Inflammatory macrophage treated with lipopolysaccharide for 1 hour (primary cell): ENCODE measurements at places on chromosomes 16 and 17.

DNA sequence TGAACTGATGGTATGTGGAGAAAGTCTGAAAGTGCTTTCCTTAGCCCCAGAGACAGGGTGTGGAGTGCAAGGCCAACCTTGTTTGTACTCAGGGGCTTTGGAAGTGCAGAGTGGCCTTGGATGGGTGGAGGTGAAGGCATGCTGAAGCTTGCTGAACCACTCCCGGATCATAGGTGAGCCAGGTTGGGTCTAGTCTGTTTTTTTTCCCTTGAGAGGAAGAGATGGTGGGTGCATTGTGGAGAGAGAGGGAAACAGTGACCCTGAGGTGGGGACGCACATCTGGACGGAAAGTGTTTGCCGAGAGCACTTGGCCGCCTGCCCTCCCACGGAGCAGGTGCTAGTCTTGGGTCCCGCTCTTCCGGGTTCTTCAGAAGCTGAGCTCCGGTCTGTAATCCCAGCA, 12.5 kb downstream of the ABAT start:
- DNase-seq: no peak

- DNase-seq: no peak
These were observed 15.9 kb upstream of the ADGRG1 start for GRCh38 chr16:57612494-57612893.

- DNase-seq: no peak
These were observed 44.8 kb upstream of the FBXO47 start for GRCh38 chr17:39011907-39012468.

DNA sequence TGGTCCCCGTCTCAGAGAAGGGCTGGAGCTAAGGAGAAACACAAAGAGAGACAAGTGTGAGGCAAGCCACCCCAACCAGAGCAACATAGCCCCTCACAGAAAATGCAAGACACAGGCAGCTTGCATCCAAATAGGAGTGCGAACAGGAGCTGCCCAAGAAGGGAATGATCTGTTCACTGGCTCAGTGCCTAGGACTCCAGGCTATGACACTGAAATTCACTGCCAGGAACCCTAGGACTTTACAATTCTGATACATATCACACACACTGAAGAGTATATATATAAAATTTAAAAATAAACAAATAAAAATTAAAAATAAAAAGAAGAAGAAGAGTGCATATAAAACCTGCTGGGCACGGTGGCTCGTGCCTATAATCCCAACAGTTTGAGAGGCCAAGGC, 5.2 kb downstream of the ZNF23 start:
- DNase-seq: no peak

DNA sequence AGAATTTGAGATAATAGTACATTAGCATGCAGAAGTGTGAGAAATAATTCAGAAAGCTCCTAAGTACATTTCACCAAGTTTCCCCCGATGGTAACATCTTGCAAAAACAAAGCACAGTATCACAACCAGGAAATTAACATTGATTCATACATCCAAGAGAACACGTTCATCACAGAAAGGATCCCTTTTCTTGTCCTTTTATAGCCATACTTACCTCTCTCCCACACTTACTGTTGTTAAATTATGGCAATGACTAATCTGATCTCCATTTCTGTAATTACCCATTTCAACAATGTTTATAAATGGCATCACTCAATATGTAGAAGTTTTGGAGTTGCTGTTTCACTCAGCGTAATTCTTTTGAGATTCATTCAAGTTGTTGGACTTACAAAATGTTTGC, 1260.0 kb downstream of the CDH8 start:
- no peak for DNase-seq

- peak; percentile 82 for DNase-seq
These were observed 529.1 kb downstream of the NPIPA7 start for GRCh38 chr16:16908077-16908476.

- no peak for DNase-seq
These were observed 29.4 kb downstream of the GRB7 start for GRCh38 chr17:39767147-39767546.

GRCh38 chr17:15406081-15406480, 61.3 kb downstream of the CDRT4 start:
- DNase-seq: no peak

DNA sequence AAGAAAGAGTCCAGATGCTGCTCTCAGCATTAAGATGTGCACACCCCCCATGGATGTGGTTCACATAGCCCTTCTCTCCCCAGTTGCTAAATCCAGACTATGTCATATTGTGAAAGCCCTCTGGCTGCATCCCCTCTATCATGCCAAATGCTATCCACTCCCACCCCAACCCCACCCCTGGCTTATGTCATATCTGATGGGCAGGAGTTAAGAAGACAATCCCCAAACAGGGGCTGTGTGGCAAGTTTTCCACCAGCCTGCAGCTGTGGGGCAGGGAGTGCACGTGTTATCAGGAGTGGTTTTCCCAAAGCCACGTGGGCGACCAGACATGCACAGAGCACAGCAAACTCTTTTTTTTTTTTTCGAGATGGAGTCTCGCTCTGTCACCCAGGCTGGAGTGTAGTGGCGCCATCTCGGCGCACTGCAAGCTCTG, 10.0 kb downstream of the FAM117A start:
- DNase-seq: no peak

- DNase-seq: no peak
These were observed 26.2 kb downstream of the TEKT5 start for GRCh38 chr16:10668322-10669045.

GRCh38 chr16:58063377-58064076, 38.0 kb downstream of the MMP15 start:
- no peak for DNase-seq

DNA sequence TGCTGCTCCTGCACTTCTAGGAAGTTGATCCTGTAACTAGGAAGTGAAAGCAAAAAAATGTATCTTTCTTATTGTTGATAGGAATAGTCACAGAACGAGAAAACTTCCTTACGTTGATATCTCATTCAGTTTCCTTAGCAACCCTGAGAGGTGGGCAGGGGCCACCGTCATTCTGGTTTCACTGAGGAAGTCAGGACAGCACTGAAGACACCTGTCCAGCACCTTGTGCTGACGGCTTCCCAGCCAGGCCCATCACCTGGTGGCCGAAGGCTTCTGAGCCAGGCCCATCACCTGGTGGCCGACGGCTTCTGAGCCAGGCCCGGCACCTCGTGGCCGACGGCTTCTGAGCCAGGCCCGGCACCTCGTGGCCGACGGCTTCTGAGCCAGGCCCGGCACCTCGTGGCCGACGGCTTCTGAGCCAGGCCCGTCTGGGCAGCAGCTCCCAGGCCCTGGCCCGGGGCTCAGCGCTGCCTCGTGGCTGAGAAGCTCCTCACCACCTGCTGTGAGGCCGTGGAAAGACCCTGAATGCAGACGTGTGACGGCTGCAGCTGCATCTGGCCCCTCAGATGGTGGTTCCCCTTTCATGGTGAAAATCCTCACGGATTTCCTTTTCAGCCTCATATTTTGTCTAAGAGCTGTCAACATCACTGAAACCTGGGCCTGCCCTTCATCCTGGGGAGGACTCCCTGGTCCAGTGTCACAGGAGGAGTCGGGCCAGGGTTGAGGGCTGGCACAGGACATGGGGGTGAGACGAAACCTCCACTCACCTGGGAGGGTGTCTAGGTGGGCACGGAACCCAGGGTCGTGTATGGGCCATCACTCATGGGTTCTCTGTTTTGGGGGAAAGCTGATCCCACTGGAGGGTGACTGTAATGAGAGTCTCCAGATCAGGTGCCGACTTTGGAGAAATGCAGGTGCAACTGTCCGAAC, 33.0 kb upstream of the ZNF750 start:
- DNase-seq: peak; percentile 13

- DNase-seq: no peak
These were observed 271.5 kb downstream of the SOX9 start for GRCh38 chr17:72392056-72393010.

- DNase-seq: no peak
These were observed 24.3 kb downstream of the CDK12 start for GRCh38 chr17:39485555-39485954.

- DNase-seq: no peak
These were observed 448.1 kb upstream of the DYNLRB2 start for GRCh38 chr16:80092681-80093080.

GRCh38 chr16:79505344-79505743, 95.2 kb downstream of the MAF start:
- no peak for DNase-seq

DNA sequence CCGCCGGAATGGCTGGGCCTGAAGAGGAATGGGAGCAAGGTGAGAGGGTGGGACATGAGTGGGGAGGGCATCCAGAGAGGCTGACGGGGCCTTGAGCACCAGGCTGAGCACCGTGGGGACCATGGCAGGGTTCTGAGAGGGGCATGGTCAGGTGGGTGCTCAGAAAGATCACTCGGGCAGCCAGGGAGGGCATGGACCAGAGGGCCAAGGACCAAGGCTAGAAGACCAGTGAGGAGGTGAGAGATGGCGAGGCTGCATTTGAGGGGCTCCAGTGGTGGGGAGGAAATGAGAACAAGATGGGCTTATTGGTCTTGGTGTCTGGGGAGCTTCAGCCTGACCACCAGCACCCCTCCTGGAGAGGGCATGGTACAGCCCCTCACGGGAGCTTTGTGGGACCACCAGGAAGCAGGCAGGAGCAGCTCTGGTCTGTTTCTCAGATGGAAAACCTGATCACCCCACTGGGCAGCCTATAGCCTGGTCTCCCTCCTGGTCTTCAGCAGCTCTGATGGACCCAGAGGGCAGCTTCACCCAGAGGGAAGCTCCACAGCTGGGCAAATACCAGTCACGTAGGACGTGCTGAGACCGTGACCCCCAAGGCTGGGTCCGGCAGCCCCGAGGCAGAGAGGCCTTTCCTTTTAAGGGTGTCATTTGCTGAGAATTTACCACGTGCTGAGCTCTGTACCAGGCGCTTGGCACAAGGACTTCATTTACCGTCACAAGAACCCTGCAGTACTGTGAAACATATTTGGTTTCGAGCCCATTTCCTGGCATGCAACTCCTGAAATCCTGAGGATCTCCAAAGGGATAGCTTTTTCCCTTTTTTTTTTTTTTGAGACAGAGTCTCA, 11.4 kb upstream of the NCBP3 start:
- no peak for DNase-seq

DNA sequence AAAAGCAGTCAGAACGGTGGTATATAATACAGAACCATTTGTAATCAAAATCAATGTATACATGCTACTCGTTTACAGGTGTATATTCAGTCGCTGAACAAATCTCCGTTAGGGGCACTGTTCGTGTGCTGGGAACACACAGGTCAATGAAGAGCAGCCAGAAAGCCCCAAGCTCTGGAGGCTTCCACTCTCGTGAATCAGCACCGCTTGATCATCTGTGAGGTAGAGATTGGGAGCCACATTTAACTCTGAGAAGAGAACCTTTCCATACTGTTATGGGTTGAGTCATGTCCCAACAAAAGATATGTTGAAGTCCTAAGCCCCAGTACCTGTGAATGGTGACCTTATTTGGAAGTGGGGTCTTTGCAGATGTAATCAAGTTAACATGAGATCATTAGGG, 5.4 kb upstream of the CYTH1 start:
- DNase-seq: no peak

DNA sequence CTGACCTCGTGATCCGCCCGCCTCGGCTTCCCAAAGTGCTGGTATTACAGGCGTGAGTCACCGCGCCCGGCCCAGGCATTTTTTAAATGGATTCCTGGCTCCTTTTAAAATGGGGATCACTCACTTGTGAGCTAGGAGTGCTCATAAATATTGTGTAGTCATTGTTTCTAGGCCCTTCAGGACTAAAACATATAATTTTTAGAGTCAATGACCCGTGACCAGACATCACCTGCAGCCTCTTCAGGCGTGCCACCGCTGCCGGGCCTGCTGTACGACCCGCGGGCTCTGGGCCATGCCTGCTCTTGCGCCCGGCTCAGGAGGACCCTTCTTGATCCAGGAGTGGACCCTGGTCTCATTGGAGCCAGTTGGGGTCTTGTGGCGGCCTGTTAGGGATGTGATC, 30.8 kb downstream of the EFCAB5 start:
- no peak for DNase-seq

DNA sequence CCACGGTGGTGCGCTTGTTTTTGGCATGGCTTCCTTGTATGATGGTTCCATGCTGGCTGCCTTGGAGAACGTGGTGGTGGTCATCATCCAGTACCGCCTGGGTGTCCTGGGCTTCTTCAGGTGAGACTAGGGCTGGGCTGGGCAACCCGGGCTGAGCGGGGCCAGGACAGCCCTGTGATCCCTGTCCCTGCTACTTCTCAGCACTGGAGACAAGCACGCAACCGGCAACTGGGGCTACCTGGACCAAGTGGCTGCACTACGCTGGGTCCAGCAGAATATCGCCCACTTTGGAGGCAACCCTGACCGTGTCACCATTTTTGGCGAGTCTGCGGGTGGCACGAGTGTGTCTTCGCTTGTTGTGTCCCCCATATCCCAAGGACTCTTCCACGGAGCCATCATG, 4.9 kb downstream of the CES2 start:
- no peak for DNase-seq

DNA sequence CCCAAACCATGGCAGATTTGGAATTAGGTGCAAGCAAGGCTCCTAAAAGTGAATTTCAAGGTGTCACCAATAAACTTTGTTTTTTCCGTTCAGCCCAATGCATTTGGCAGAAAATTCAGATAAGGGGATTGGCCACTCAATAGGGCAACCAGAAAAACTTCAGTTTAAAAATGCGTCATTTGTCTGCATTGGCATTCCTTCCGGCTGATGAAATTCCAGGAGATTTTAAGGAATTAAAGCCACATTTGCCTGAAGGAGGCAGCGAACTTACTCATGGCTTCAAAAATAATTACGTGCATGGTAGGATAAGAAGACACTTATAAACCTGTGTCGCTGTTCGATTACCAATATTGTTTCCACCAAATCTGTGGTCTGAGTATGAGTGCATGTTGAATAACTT, 151.9 kb downstream of the SALL1 start:
- DNase-seq: no peak

DNA sequence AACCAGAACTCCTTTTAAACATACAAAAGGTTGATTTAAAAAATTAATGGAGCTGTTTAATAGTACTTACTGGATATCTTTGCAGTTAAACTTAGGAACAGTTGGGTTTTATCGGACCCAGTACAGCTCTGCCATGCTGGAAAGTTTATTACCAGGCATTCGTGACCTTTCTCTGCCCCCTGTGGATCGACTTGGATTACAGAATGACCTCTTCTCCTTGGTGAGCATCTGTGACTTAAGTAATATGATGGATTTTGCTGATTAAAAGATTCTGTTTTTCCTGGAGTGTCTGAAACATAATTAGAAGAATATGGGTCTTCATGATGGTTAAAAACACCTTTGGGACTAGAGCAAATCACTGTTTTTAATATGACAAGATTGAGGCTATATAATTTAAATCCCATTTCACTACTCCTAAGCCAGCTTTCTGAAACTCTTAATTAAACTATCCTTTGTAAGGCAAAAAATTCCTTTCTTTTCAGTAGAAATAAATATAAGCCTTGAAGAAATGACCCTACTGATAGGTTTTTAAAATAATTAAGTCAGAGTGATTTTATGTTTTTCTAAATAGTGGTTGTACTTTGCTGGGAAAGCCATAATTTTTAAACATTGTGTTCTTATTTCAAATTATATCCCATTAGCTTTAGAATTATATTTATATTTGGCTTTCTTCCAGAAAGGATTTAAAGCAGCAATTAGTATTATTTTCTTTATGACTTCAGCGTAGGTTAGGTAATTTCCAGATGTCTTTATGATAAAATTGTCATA, 45.7 kb upstream of the KPNB1 start:
- no peak for DNase-seq
